ENCODE measurements at places on chromosomes 11 and 22.

GRCh38 chr11:126676536-126676935, 321.1 kb downstream of the ST3GAL4 start:
- DNase-seq, result no peak

DNA sequence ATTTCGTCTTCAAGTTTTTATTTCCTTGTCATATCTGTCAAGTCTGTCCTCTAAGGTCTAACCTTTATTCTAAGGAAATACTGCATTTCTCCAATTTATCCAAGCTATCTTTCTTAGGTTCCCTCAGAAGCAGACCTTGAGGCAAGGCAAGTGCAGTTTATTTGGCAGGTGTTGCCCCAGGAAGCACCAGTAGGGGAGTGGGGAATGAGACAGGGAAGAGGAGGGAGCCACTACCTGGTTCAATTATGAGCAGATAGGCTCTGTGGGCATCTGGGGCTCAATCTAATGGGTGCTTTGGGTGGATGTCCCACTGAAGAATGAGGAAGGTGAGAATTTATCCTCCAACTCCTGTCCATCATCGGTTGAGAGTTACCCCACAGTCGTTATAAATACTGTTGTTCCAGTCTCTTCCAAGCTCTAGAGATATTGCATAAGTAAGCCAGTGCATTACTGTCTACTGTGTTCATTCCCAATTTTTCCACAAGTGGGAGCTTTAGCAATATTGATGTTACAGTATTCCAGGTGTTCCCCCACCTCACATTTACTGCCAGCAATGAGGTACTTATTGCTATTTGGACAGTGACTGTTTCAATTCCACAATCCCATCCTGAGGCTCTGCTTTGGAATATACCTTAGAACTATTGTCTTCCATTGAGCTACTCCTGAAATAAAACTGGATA, 154.9 kb upstream of the CEP126 start:
- DNase-seq, result no peak

DNA sequence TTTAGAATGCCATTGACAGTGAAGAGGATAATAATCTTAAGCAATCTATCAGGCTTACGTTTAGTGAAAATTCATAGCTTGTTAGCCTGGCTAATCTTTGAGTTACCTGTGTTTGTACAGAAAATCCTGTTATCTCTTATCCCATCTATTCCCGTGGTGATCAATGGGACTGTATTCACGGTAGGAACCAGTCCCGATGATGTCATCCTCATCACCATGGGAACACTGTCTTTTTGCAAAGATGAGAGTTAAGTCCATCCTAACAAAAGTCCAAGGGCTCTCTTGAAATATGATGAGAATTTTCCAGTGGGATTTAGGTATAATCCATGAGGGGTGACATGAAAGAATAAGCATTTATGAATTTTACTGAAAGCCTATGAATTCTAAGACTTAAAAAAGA, 762.2 kb downstream of the ETS1 start:
- no peak for DNase-seq

- no peak for DNase-seq
Measured at GRCh38 chr22:38456272-38456835, 1.4 kb upstream of the KCNJ4 start.

- DNase-seq, result no peak
Measured at GRCh38 chr11:12793065-12793464, 118.8 kb downstream of the TEAD1 start.

DNA sequence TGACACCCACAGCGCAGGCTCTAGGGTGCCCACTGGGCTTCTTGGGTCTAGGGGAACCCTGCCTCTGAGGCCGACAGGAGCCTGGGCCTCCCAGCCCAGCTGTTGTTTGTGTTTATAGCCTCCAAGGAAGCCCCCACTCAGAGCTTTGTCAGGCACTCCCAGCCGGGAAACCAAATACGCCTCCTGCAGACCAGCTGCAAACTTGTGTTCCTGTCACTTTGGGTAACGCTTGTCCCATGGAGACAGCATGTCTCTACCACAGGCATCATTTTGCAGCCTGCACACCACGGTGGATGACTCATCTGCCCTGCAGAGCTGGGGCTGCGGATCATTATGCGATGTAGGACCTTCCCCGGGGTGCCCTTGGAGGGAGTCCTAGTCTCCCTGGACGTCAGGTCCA, 40.6 kb upstream of the CRYBB3 start:
- DNase-seq, result no peak

DNA sequence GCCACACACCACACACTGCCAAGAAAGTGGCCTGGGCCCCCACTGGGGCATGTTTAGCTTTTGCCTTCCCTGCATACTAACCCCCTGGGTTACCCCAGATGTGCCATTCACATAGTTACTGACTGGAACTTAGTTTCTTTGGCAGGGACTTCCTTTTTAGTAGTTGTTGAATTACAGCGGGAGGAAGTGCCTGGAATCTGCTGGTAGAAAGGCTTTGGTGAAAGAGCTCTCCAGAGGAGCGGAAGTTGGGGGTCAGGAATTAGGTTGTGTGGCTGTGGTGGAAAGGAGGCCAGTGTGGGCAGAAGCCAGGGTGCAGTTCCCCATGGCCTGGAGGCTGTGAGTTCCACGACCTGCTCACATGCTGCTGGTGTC, 69.0 kb downstream of the MED15 start:
- no peak for DNase-seq

DNA sequence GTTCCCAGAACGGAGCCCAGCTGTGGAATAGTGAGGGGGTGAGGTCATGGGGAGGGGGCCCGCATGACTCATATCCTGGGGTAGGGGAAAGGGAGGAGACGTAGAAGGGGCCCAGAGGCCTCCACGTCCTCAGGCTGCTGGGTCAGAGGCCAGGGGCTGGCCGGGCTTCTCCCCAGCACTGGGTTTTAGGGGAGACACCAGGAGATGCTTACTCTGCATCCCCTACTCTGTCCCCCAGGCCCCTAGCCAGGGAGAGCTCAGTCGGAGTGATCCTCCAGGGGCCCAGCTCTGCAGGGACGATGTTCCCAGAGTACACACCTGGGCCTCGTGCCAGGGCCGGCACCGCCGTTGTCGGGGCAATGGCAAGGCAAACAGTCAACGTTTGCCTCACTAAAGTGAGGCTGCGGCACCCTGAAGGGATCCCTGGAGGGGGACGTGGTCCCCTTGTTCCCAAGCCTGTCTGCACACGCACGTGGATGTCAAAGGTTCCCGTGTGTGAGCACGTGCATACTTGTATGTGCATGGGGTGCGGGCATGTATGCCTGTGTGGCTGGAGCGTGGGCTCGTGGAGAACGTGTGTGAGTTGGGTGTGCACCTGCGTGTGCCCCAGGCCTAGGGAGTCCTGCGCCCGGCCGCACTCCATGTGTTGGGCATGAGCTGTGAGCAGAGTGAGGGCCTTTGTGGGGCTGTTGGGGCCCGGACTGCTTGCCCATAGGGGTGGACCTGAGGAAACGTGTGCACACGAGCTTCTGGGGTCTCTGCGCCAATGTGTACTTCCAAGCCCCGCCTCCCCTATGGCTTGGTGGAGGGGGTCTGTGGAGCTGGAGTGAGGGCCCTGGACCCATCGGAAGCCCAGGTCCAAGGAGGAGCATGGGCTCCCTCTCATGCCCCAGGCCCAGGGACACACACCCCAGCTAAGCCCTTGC, 14.2 kb downstream of the PRR33 start:
- no peak for DNase-seq

- no peak for DNase-seq
Measured at GRCh38 chr11:60840470-60841430, 1.2 kb upstream of the CCDC86 start.

DNA sequence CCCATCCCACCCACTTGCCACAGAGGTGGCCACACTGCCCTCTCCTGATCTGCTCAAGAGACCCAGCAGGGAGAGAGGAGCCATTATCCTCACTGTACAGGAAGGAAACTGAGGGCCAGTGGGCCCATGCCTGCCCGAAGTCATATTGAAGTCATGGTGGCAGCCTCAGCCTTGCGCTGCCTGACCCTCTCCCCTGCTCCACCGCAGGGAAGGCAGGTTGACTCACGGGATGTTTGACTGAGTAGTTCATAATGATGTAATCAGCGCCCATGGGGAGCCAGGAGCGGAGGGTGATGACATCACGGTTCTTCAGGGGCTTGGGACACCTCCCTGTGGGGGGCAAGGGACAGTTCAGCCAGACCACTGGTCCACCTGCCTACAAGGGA, 6.1 kb upstream of the ARAP1 start:
- DNase-seq, result no peak

DNA sequence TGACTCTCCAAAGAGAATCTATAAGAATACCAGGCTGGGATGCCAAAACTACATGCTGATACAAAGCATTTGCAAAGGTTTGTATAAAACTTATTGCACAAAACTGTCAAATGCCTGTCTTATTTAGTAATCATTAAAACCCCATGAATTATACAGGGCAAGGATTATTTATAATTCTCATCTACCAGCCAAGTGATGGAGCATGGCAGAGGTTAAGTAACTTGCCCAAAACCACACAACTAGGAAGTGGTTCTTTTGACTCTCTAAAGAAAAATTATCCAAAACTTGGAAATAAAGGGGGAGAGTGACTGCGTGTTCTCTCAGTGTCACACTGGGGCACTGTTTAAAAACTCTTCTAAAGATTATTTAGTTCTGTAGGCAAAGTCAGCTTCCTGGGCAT, 17.4 kb upstream of the CLMP start:
- DNase-seq, result no peak

DNA sequence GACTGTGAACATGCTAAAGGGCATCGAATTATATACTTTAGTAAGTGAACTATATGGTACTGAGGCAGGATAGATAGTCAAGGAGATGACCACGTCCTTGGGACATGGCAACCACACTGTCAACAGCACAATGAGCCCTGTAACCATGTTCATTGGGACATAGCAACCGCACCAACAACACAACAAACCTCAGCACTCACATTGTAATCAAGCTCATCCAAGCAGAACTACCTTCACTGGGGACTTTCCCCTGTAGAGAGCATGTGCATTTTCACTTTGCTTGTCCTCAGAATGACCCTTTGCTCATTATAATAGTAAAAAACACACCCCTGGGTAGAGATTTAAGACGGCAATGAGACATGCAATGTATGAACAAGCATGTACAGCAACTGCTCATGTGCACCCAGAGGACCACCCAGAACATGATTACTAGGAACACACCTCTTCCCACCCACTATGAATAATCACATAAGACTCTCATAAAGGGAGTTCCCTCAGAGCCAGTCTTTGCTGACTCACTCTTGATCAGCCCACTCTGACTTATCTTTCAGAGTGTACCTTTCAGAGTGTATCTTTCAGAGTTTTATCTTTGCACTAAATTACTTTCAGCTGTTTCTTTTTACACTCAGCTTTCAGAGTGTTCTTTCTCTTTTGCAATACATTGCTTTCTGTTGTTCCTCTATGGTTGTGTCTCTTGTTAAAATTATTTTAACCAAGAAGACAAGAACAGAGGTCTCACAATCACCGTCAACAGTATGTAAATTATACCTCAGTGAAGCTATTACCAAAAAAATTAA, 4.1 kb upstream of the PLAAT2 start:
- peak; percentile 55 for DNase-seq

DNA sequence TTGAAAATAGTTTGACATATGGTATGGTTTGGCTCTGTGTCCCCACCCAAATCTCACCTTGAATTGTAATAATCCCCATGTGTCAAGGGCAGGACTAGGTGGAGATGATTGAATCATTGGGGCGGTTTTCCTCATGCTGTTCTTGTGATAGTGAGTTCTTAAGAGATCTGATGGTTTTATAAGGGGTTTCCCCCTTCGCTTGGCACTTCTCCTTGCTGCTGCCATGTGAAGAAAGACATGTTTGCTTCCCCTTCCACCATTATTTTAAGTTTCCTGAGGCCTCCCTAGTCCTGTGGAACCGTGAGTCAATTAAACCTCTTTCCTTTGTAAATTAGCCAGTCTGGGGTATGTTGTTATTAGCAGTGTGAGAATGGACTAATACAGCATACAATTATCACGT, 7.7 kb downstream of the KCTD21 start:
- no peak for DNase-seq

- DNase-seq, result no peak
Measured at GRCh38 chr11:119794141-119794665, 65.2 kb upstream of the NECTIN1 start.

DNA sequence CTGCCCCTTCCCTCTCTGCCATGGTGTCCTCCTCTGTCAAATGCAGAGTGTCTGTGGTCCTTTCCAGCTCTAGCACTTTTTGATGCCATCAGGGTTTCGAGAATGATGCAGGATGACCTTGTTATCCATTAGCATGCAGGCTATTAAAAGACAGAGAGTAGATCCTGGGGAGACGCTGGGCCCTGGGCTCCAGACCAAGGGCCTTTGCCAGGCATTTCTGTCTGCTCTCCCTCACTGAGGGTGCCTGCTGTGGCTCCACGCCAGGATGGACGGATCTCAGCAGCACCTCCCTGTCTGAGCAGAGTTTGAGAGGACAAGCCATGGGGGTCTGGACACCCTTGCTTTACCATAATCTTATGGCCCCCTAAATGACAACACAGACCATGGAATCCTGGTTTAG, 110.8 kb upstream of the CD82 start:
- DNase-seq, result no peak

- no peak for DNase-seq
Measured at GRCh38 chr22:44196731-44197131, 16.0 kb downstream of the PARVG start.

- no peak for DNase-seq
Measured at GRCh38 chr11:6405052-6405667, 13.7 kb downstream of the APBB1 start.

GRCh38 chr11:40987776-40988435, 471.5 kb downstream of the LRRC4C start:
- no peak for DNase-seq

- no peak for DNase-seq
Measured at GRCh38 chr11:33211153-33211552, 46.0 kb upstream of the HIPK3 start.

- DNase-seq, result no peak
Measured at GRCh38 chr11:2300936-2301630, 635 bp downstream of the C11orf21 start.

DNA sequence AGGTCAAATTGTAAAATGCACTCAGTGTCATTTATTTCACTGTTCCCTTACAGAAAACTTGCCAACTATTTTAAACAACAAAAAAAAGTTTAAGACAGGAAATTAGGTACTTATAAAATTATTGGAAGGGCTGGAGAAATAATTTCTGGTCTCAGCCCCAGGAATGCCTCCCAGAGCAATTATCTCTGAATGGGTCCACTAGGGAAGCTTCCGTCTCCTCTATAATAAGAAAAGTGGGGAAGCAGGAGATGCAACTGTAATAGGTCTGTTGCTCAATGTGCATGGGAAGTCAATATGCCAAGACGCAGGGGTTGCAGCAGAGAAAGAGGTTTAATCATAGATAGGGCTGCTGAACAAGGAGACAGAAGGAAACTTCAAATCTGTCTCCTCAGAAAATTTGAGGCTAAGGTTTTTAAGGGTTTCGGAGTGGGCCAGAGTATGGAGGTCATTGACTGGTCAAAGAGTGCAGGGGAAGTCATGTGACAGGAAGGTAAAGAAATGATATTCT, 10.9 kb upstream of the RNF141 start:
- DNase-seq, result no peak

DNA sequence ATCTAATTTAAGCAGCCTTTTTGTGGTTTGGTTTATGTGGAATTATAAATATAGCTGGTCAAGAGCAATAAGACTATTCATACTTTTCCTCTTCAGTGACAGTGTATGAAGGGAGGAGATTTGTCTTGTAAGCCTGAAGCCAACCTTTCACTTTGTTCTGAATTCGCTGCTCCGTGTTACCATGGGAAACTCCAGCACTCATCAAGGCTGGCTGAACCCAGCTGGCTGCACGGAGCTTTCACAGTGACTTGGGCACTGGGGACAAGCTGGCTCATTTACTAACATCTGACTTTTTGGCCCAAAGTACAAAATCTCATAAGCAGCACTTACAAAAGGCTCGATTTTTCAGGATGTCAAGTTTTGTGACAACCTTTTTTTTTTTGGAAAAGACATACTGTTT, 120.4 kb upstream of the GRIA4 start:
- DNase-seq, result no peak
